ENCODE measurements at places on chromosomes 6 and 20.
A peak's percentile ranks its signal among the peaks of the same experiment; 100 is the strongest.

DNA sequence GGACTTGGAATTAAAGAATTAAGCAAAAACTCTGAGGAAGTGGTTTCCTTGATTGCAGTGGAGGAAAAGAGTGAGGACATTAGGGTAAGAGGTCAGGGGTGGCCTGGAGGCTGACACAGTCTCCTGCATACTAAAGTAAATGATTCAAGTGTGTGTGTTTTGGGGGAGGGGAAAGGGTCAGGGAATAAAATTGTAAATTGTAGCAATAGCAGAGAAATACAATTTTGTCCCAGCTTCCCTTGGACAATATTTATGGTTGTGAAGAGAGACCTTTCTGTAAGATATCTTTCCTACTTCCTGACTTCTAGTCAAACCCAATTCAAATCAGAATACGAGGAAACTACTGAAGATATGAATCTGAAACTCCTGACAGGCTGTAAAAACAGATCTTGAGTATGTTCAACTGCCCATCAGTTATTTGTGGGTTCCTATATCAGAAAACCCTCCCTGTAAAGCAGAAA is 143.4 kb upstream of the HMGN3 start:
- no peak for ATAC-seq

- no peak for ATAC-seq
Observed at GRCh38 chr6:90021711-90022110, 127.4 kb downstream of the GJA10 start.

- no peak for ATAC-seq
Observed at GRCh38 chr6:45637056-45637455, 259.3 kb upstream of the SUPT3H start.

DNA sequence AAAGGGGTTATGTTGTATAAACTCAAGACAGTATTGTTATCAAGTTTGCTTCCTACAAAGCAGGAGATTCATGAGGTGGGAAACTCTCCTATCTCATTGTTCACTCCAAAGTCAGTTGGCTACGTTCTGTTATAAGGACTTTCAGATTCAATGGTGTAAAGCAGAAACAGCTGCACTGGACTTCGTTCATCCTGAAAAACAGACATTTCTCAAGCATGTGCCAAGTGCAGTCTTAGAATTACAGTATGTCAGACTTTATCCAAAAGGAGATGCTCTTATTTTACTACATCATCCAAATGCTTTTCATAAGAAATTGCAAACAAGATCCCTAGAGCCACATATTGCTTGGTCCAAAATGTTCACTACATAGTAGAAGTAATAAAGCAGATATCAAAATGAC is 14.9 kb downstream of the COL21A1 start:
- no peak for ATAC-seq

DNA sequence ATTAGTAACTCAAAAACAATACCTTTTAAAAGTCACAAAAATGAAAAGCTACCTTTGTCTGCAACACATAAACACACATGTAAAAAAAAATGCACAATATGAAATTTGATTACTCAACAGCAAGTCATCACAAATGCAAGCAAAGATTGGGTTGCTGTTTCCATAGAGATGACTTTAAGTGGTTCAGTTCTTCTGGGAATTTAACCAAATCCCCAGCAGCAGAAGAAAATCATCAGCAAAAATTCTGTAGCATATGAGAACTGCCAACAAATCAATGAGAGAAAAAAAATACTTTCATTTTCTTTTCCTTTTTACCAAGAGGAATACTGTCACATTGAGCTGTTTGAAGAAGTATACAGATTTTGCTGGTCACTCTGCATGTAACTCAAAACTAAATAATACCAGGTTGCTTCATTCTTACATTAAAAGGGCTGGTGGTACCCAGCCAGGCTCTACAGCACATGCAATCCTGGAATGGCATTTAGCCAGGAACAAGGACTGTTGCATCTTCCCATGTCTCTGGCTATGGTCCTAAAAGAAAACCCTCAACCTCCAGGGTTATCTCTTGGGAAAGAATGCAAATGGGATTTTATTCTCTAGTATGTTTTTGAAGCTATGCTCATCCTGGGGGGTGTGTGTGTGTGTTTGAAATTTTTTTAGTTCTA is 158.3 kb downstream of the OPRM1 start:
- ATAC-seq, result no peak

GRCh38 chr20:58889334-58889760 is 36.8 kb downstream of the GNAS start:
- no peak for ATAC-seq

- no peak for ATAC-seq
Observed at GRCh38 chr20:51854921-51855320, 52.6 kb upstream of the SALL4 start.

- no peak for ATAC-seq
Observed at GRCh38 chr6:170376386-170377043, 70.0 kb downstream of the FAM120B start.

- ATAC-seq, result peak; percentile 14
Observed at GRCh38 chr6:114342826-114343781, at the start of gene HS3ST5. TSS of gene HS3ST5 (minus strand) at chr6:114343023. CDS start at chr6:114062845, 280,178 bp downstream.

Data from stimulated activated memory B cell treated with anti-CD40 and anti-IgM and Interleukin-4, amounts not matched to agents 10 μg/mL and 1 μg/mL and 100 μg/mL, for 72 hours (primary cell).